ENCODE measurements at places on chromosomes 12 and 14.

DNA sequence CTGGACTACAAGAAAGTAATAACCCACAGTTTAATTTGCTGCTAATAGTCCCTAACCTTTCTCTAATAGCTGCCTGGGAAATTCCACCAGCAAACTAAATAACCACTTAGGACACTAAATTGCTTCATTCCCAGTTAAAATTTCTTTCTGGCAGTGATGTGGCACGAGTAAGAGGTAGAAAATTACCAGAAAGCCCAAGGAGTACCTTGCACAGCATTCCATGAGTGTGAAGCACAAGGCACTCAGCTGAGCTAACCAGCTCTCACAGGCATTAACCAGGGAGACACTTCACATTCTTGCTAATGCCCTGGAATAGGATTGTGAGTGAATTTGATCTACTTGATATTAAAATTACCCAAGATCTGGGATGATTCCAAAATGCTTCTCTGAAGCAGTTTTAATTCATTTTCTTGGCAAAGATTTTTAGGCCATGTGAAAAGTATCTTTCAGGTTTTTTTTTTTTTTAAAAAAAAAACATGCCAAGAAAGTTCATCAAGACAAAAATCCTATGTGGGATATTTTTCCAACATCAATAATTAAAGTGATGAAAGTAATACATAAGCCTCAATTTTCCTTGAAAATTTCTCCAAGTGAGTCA, 29.5 kb downstream of the TSPAN8 start:
- no peak for DNase-seq

GRCh38 chr12:107903341-107904061, 129.0 kb downstream of the ASCL4 start:
- DNase-seq: no peak

- no peak for DNase-seq
Measured at GRCh38 chr12:80593766-80594165, 113.7 kb upstream of the MYF6 start.

DNA sequence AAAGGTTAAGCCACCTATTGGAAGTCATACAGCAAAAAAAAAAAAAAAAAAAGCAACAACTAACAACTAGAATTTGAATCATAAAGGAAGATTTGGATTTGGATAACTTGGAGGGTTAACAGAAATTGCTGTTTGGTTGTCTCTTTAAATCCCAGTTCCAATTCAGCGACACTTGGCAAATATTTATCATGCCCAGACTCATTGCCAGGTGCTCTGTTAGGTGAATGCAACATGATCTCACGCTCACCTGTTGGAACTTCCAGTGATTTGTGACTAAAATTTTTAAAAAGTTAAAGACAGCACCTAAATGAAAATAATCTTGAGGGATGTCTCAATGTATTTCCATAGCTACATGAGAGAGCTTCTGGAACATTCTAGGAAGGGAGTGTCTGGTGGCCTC, 103.7 kb downstream of the TBX3 start:
- DNase-seq: no peak

- DNase-seq: peak; percentile 58
Measured at GRCh38 chr12:109432842-109433304, 44.2 kb downstream of the KCTD10 start.

DNA sequence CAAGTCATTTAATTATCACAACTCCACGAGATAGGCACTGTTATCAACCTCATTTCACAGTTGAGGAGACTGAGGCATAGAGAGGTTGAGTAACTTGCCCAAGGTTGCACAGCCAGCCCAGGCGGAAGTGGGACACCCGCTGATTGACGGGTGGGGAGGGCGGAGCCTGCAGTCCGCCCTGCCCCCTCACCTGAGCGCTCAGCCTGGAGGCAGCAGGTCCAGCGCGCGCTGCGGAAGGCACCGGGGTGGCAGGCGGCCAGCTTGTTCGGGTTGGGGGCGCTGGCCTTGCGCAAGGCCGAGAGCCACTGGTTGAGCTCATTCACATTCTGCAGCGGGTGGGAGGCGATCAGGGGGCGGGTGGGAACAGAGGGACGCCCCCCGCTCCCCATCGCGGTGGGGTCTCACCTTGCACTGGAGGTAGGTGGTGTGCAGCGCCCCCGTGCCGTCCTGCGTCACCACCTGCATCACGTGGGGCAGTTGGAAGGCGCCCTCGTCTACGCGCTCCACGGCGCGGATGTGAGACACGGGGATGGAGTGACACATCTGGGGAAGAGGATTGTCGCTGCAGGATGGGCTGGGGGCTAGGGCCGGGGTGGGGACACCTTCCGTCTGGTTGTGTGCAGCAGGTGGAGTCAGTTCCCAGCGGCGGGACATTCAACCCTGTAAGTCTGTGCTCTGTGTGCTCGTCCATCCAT, 31.7 kb downstream of the RASAL1 start:
- peak; percentile 22 for DNase-seq

DNA sequence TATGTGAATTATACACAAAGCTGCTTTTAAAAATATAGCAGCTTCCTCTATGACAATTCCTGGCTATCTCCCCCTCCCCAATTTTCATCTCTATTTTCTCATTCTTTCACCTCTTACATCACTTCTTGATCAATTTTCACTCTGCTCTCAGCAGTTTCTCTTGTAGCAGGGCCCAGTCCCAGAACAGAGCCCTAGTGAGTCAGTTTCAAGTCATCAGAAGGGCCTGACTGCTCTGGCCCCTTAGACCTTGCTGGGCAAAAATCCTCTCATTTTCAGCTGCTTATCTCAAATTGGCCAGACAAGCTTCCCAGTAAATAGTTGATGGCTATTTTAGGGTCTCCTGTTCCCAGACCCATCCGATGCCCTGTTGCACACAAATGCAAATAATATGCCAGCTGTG, 101.4 kb downstream of the TTC7B start:
- DNase-seq: no peak

- no peak for DNase-seq
Measured at GRCh38 chr14:79298373-79298772, 912.9 kb downstream of the DIO2 start.

GRCh38 chr12:56864318-56864717, 69.9 kb downstream of the SDR9C7 start:
- DNase-seq: no peak

DNA sequence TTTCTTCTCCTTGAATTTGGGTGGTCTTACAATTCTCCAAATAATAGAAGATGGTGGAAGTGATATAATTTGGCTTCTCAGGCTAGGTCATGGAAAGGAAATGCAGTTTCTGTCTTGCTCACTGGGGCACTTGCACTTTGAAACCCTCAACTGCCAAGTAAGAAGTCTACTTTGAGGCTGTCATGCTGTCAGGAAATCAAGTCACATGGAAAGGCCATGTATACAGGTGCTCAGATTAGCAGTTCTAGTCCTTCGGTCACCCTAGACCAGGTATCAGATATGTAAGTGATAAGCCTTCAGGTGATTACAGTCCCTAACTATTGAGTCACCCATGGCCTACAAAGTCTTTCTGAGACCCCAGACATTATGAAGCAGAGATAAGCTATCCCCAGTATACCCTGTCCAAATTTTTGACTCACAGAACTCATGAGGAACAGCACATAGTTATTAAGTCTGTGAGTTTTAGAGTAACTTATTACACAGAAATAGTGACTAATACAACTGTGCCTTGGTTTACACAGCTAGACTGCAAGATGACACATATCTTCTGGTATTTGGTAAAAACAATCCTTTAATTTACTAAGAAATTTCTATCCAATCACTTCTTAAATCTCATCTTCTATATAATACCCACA, 26.3 kb upstream of the BBS10 start:
- no peak for DNase-seq

DNA sequence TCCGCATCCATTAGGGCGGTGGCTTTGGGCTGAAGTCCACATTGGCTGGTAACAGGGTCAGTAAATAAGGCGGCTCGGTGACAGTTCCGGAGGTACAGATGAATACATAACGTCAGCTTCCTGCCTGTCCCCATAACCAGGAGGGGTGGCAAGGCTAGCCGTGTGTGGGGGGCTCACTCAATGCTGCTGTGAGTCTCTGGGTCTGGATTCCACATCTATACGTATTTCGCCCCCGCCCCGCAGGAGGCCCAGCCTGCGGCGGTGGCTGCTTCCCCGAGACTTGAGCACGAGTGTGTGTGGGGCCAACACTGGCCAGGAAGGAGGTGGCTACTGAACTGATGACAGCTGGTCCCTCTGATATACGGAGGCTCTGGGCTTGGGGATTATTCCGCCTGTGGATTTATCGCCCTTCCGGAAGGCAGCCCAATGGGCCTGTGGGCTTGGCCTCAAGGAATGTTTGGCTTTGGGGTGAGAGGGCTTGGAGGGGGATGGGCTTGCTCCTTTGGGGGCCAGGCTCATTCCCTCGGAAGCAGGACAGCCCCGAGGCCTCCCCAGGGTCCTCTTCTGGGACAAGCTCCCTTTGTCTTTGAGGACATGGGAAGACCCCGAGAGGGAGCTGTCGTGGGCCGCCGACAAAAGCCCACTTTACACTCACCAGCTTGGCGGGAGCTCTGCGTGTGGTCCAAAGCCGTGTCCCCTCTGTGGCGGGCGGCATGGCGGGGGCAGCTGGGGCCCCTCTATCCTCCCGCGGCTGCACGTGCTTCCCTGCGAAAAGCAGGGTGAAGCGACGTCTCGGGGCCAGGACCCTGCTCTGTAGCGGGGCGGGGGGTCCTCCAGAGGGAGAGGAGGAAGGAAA, 82.1 kb downstream of the KIF26A start:
- no peak for DNase-seq
